Natural killer cell treated with Interleukin-12 subunit alpha and Interleukin-12 subunit beta and Interleukin-15 and Interleukin-18, amount 100 ng/mL, for 72 hours (primary cell): ENCODE measurements at places on chromosomes 1 and 21. TPM values are rescaled to one million over a fixed set of nuclear protein-coding genes. Genes with fewer than 3 reads are reported as not detected.

Gene S100A16
- not detected for total RNA-seq

Gene ANKRD34A
- 1.6 TPM for total RNA-seq

Gene MSH4
- total RNA-seq = 1.1 TPM

Gene ANGPTL7
- not detected for total RNA-seq

DNA sequence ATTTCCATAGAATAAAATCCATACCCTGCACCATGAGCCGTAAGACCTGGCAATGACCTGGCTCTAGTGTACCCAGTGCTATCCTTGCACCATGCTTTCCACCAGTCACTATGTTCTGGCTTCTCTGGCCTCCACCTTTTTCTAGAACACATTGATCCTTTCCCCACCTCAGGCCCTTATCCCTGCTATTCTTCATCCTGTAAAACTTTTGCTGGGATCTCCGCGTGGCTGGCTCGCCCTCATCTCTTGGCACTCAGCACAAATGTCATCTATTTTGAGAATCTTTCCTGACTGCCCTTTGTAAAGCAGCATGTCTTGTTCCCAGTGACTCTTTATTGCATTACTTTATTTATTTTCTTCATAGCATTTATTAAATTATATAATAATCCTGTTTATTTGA is 169.8 kb upstream of the B3GALT2 start:
- DNase-seq = no peak
- H3K4me3 ChIP-seq = no peak overlapping the region
- peaks cover 8% of the 10 kb centered on the region for H3K27me3 ChIP-seq
- no peak overlapping the region for H3K27ac ChIP-seq
- no peaks in the 10 kb centered on the region for H3K4me1 ChIP-seq

DNA sequence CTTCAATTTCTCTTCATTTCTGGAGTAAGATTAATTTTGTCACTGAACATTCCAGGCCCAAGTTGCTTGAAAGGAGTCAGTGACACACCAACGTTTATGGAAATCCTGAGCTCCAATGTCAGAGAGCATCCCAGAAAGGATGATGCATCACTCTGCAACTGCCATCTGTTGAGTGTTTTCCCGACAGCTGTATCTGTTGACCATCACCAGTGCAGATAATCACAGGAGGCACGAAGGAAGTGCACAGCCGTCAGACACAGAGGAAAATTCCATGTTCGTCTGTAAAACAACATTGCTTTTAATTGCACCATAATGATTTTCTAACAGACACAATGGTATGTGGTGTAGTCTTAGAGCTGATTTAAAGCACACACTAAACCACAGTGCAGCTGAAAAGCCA is 376.7 kb upstream of the ADGRL2 start:
- H3K27me3 ChIP-seq = no peaks in the 10 kb centered on the region
- H3K4me3 ChIP-seq = no peak overlapping the region
- no peaks in the 10 kb centered on the region for H3K4me1 ChIP-seq
- H3K27ac ChIP-seq = no peak overlapping the region
- H3K36me3 ChIP-seq = no peaks in the 10 kb centered on the region
- DNase-seq = no peak

GRCh38 chr21:45125357-45125756 is 51.0 kb downstream of the ADARB1 start:
- H3K36me3 ChIP-seq = peaks cover 4% of the 10 kb centered on the region
- H3K27ac ChIP-seq = peak overlapping the region; percentile 19
- H3K4me1 ChIP-seq = peaks cover 24% of the 10 kb centered on the region
- no peak for DNase-seq
- no peak overlapping the region for H3K4me3 ChIP-seq
- H3K27me3 ChIP-seq = peaks cover 5% of the 10 kb centered on the region

DNA sequence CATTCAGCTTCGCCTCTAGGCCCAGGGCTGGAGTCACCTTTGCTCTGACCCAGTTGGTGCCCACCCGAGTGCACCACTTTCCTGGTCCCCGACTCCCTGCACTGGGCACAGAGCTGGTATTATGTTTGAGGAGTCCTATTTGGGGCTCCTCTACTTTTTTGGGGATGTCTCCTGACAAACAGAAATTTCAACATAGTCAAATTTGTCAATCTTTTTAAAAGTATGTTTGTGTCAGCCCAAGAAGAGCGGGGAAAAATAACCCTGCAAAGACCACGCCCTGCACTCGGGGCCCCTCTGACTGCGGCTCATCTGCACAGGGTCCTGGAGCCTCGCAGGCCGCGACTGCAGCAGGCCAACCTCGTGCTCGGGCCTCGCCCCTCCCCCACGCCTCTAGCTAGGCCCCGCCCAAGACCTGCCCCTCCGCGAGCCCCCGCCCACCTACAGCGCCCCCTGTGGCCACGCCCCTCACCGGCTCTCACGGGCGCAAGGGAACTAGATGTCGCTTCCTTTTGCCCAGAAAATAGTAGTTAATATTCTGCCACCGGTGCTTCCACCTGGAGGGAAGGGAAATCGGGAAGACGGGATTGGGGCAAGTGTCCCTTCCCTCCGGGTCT is 11.4 kb downstream of the FAM229A start:
- no peak overlapping the region for H3K27ac ChIP-seq
- H3K4me1 ChIP-seq = peaks cover 26% of the 10 kb centered on the region
- peaks cover 3% of the 10 kb centered on the region for H3K27me3 ChIP-seq

DNA sequence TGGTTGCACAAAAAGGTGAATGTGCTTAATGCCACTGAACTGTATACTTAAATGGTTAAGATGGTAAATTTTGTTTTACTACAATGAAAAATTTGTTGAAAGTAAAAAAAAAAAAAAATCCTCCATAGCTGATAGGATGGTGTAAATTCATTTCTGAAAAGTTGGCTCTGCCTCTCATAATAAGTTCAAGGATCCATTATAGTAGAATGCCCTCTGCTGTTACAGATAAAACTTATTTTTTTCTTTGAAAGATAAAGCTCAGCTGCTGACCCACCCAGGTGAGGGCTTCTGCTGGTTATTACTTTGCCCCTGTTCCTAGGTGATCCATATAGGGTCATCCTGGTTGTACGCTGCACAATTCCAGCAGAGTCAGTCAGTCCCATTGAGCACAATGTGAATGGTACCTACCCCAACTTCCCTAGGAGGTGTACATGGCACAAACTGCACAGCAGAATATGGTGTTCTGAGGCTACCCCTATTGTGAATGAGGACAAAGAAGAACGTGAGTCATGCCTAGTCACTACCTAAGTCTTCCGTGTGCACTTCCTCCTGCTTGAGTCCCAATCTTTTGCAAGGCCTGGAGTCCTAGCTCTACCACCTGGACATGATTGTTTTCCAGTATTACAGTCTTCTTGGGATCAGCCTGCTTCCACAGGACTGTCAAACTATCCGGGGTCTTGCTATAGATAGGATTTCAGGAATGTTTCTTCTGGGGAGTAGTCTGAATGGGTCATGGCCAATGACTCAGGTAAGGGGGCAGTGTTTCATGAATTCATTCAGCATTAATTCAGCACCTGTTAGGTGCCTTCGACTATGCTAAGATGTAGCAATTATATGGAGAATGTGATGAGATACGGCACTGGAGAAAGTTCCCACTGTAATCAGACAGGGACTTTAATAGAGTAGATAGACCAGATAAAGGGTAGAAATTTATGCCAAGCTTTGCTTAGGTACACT is 20.8 kb upstream of the CD5L start:
- H3K4me1 ChIP-seq = no peaks in the 10 kb centered on the region
- no peak overlapping the region for H3K4me3 ChIP-seq
- H3K27ac ChIP-seq = no peak overlapping the region
- no peaks in the 10 kb centered on the region for H3K36me3 ChIP-seq
- no peak for DNase-seq

DNA sequence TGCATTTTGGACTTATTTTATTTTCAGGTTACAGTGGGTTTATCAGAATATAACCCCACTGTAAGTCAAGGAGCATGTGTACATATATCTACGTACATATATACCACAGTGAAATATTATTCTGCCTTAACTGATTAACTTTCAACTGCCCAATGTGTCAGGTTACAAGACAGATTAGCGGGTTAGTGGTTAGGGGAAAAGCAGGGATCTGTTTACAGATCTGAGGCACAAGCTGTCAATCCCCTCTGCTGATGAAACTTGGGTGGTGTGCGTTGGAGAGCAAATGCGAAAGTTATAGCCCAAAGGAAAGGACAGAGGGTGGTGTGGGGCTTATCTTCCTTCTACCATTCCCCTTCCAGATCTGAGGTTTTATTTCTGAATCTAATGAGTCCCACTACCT is 238.2 kb upstream of the KCNK2 start:
- DNase-seq = no peak
- H3K36me3 ChIP-seq = no peaks in the 10 kb centered on the region
- no peaks in the 10 kb centered on the region for H3K4me1 ChIP-seq
- no peak overlapping the region for H3K4me3 ChIP-seq
- H3K27ac ChIP-seq = no peak overlapping the region

- no peak overlapping the region for H3K4me3 ChIP-seq
- DNase-seq = no peak
- no peak overlapping the region for H3K27ac ChIP-seq
- H3K4me1 ChIP-seq = no peaks in the 10 kb centered on the region
These were observed 125.9 kb downstream of the ATP5PO start for GRCh38 chr21:33789697-33790096.

GRCh38 chr1:117671781-117672501 is 66.1 kb downstream of the TENT5C start:
- peaks cover 39% of the 10 kb centered on the region for H3K4me1 ChIP-seq
- no peaks in the 10 kb centered on the region for H3K27me3 ChIP-seq
- DNase-seq = no peak
- H3K27ac ChIP-seq = peak overlapping the region; percentile 85
- no peaks in the 10 kb centered on the region for H3K36me3 ChIP-seq

DNA sequence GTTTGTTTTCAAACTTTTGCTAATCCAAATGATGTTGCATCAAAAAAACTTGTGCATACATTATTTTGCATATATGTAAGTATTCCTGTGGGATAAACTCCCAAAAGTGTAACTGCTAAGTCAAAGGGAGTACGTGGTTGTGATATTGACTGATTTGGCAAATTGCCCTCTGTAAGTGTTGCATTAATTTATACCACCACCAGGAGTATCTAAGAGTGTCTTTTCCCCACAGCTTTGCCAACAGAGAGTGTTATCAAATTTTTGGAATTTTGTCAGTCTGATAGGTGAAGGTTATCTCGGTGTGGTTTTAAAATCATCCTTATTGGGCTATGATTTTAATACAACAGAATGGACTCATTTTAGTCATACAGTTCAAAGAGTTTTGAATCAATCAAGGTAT is 30.1 kb upstream of the PARP1 start:
- DNase-seq = no peak
- no peaks in the 10 kb centered on the region for H3K4me1 ChIP-seq
- H3K27me3 ChIP-seq = peaks cover 8% of the 10 kb centered on the region
- no peak overlapping the region for H3K4me3 ChIP-seq
- no peaks in the 10 kb centered on the region for H3K36me3 ChIP-seq
- no peak overlapping the region for H3K27ac ChIP-seq

DNA sequence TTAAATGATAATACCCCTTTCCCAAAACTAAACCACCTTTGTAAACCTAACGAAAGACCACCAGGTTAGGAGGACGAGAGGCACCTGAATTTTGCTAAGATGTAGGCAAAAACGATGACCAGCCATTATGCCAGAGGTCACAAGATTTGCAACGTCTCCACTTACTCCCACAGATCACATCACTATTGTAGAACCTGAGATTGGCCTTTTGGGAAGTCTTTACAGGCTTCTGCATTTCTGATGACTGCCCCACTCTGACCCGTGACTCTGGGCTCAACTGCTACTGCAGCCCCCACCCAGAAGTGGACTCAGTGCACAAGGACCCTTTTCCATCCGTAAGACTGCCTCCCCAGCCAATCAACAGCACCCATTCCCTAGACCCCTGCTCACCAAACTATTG is 36.4 kb upstream of the COL6A2 start:
- peaks cover 7% of the 10 kb centered on the region for H3K4me1 ChIP-seq
- DNase-seq = no peak
- H3K36me3 ChIP-seq = no peaks in the 10 kb centered on the region
- no peak overlapping the region for H3K27ac ChIP-seq
- H3K4me3 ChIP-seq = no peak overlapping the region
- H3K27me3 ChIP-seq = peaks cover 39% of the 10 kb centered on the region

- no peaks in the 10 kb centered on the region for H3K27me3 ChIP-seq
- DNase-seq = no peak
- H3K4me1 ChIP-seq = no peaks in the 10 kb centered on the region
- no peak overlapping the region for H3K27ac ChIP-seq
These were observed 90.5 kb upstream of the ZP4 start for GRCh38 chr1:237981223-237981622.

DNA sequence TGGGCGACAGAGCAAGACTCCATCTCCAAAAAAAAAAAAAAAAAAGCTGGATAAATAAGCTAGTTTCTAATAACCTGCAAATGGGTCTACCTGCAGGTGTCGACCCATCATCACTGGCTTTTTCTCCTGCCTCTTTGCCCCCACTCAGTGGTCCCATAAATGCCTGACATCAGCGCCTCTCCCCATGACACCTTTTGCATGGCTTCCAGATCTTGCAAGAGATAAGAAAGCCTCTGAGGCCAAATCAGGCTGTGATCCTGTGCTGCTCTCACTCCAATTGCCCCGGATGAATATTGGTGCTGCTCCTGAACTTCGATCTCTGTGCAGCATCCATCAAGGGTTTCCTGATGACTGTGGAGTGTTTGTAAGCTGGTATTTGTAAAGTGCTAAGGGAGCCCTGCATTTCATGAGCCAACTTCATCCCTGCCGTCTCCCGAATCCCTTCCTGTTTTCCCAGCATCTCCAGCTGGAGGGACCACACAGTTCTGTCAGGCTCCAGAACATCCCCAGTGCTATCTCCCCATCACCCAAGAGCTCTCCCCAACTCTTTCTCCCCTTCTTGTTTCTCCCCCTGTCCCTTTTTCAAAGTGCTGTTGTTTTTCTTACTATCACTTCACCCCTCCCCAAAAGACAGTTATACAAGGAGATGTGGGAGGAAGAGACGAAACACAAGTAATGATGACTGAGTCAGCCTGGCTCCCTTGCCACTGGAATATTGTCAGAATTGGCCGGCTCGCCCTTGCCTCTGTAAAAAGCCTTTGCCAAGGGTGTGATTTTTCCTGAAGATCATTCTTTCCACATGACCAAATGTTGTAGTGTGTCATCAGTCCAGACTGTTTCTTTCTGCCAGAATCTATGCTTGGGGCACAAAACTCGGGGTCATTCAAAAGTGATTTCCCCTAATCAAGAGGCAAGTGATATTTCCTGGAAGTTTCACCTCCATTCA is 2.8 kb upstream of the EFHD2 start:
- H3K36me3 ChIP-seq = no peaks in the 10 kb centered on the region
- peak; percentile 48 for DNase-seq
- H3K4me3 ChIP-seq = peak overlapping the region; percentile 96
- H3K27me3 ChIP-seq = no peaks in the 10 kb centered on the region
- H3K4me1 ChIP-seq = peaks cover 50% of the 10 kb centered on the region
